GM12864 (cell line): ENCODE measurements at places on chromosomes 2 and 18.

DNA sequence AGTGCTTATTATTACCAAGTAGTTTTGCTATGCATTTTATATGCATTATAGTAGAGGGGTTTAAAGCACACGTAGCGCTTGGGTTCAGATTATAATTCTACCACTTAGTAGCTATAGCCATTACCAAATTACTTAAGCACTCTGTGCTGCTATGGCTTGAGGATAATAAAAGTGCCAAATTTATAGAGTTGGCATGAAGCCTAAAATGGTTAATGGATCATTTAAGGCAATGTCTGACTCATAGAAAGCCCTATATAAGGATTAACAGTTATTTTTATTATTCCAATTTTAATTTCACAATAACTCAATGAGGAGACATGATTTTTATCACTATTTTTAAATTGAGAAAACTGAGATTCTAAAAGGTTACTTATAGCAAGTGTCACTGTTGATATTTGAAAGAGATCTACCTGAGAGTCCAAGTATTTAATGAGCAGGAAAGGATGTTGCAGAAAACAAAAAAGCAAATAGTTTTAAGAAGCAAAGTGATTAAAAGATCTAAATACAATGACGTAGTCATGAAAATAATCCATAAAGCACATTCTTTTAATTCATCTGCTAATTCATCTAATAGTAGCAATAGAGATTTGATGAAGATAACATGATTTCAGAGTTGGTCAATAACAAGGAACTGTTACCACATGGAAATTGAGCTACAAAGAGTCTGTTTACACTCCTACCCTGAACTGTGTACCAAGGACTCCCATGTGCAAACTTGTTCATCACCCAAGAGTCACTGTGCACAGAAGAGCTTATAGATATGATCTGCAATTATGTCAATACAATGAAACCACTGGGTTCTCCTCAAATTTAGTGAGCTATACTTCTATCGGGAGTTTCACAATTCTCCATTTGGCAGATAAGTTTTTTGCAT is 78.8 kb upstream of the DTNA start:
- DNase-seq: no peak

DNA sequence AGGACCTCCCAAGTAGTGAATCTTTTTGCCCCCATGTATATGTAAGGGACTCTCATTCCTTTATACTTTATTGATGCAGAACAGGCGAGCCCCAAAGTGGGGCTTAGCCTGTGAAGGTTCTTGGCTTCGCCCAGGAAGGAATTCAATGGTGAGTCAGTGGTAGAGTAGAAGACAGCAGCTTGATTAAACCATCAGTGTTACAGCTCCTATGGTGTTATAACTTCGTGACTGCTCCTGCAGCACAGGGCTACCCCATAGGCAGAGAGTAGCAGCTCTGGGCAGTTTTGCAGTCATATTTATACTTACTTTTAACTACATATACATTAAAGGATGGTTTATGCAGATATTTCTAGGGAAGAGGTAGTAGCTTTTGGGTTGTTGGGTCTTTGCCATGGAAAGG is 11.0 kb downstream of the FAM171B start:
- DNase-seq: no peak

- DNase-seq: no peak
Measured at GRCh38 chr2:1993711-1994682, 249.7 kb upstream of the PXDN start.

- DNase-seq: peak; percentile 85
Measured at GRCh38 chr2:157413326-157414035, 30.4 kb downstream of the CYTIP start.

GRCh38 chr2:176126929-176127773 is 2.4 kb upstream of the HOXD8 start:
- no peak for DNase-seq

DNA sequence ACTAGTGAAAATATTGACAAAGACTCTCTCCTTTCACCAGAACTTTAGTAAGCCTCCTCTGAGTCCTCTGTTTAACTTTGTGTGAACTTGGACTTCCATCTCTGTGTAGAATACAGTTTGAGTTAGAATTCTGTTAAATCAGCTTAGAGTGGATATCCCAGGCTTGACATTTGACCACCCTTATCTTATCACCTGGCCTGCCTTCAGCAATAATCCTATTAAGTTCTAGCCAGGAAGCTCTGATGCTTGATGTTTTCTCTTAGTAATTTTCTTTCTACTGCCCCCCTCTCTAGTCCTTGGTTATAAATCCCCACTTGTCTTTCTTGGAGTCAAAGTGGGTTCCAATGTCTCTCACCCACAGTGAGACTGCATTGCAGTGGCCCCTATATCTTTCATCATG is 702.7 kb upstream of the GCFC2 start:
- DNase-seq: no peak

- no peak for DNase-seq
Measured at GRCh38 chr2:235024931-235025773, 73.3 kb downstream of the SH3BP4 start.

DNA sequence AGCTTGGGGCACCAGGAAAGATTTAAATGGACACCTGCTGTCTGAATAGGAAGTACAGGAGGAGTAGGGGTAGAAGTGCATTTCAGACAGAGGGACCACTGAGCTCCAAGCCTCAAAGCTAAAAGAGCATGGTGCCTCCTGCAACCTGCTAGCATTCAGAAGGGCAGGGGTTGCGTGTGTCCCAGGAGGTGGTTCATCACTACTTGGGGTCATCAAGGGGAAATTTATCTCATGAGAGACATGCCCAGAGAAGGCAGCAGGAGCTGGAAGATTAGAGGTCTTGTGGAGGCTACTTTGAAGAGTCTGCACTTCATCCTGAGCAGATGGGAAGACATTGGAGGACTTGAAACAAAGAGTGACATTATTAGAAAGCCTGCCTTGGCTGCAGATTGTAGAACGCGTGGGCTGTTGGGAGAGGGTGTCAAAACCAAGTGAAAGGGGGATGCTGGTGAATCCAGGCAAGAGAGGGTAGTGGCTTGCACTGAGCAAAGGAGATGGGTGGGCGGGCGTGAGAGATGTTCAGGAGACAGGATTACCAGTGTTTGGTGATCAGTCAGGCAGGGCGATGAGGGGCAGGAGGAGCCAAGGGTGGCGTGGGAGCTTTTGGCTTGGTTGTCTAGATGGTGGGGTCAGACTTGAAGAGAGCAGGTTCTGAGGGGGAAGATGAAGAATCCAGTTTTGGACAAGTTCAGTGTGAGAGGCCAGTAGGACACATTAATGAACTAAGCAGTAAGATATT is 154.0 kb downstream of the DYSF start:
- no peak for DNase-seq

DNA sequence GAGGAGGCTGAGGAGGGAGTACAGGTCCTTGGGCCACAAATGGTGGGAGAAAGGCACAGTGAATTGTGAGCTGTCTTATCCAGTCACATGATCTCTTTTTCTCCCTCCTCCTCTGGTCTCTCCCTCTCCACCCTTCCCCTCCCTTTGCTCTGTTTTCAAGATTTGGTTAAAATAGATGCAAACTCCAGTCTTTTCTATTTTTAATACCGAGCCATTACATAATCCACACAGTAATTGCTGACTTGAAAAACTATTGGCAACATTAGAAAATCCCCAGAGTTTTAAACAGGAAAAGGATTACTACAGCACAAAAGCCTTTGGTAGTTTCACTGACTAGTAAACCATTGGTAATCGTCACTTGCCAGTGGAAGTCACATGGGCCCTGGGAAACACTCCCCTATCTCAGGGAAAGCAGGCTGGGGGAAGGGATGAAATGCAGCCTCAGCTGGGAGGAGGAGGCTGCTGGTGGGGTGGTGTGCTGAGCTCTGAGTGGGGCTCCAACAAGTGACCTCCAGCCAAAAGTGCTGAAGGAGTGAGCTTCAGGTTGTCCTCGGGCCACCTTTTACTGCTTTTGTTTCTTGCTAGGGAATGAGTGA is 57.4 kb upstream of the PCBP1 start:
- no peak for DNase-seq

- DNase-seq: no peak
Measured at GRCh38 chr18:12377556-12378197, 650 bp upstream of the AFG3L2 start.

- no peak for DNase-seq
Measured at GRCh38 chr2:100934504-100935371, 67.4 kb upstream of the RPL31 start.

GRCh38 chr2:3602553-3603339 is 7.8 kb downstream of the COLEC11 start:
- no peak for DNase-seq

GRCh38 chr2:235078182-235078581 is 126.4 kb downstream of the SH3BP4 start:
- DNase-seq: no peak

- DNase-seq: no peak
Measured at GRCh38 chr2:118982039-118982438, 40.0 kb downstream of the MARCO start.

DNA sequence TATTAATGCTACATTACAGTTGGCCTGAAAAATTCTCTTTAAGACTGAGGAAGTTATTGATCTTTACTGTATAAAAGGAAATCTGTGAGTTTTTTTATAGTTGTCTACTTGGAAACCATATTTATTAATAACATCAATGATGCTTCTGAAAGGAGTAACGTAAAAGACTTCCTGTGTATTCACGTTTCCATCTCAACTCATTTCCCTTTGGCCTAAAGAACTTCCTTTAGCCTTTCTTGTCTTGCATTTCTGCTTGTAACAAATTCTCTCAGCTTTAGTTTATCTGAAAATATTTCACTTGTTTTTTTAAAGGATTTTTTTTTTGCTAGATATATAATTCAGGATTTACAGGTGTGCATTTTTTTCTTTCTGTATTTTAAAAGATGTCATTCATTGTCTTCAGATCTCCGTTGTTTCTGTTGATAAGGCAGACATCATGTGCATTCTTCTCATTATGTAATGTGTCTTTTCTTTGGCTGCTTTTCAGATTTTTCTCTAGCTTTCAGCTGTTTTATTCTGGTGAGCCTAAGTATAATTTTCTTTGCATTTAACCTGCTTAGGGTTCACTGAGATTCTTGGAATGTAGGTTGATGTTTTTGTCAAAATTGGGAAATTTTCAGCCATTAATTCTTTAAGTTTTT is 159.0 kb upstream of the DAPL1 start:
- no peak for DNase-seq

DNA sequence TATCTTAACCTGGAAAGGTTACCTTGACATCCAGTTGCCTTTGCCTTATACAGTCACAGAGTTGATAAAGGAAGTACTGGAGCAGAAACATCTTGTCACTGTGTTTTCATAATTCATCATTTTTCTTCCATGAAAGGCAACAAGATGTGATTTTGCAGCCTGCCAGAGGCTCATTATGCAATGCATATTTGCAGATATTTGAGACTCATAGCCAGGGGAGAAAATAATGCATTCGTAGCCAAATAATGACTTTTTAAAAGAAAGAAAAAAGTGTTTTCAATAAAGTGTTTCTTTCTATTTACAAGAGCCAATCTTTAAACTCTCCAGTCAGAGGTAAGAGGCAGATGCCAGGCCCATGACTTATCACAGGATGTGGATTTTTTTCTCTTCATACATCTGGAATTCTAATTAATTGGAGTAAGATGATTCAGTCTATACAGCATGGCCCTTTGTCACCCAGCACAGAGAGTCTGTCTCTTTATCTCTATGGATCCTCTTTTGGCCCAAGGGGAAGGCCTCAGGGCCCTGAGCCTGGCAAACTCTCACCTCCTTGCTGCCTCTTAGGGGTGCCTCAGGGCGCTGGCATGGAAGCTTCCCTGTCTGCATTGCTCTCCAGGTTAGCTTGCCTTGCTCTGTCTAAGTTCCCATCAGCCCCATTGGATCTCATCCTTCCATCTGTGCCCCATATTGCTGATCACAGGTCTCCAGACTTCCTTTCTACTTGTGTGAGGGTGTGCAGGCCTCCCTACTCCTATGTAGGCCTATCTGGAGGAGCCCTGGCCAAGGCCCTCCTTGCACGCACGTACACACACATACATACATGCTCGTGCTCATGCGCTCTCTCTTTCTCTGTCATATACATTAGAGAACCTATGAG is 247.7 kb downstream of the TPGS2 start:
- no peak for DNase-seq

DNA sequence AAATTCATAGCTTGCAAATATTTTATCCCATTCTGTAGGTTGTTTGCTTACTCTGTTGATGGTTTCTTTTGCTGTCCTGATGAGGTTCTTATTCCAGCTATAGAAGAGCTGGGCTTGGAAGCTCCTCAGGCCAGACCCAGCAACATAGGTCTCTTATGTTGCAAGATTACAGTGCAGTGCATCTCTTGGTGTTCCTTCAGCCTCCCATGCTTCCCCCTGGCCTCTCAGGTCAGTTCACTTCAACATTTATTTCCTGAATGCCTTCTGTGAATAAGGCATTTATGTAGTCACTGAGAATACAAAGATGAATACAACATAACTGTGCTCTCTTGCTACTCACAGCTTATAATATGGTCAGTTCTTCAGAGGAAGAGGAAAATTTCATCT is 179.0 kb upstream of the SLC39A10 start:
- no peak for DNase-seq

- no peak for DNase-seq
Measured at GRCh38 chr2:88651646-88652045, 24.4 kb upstream of the EIF2AK3 start.

DNA sequence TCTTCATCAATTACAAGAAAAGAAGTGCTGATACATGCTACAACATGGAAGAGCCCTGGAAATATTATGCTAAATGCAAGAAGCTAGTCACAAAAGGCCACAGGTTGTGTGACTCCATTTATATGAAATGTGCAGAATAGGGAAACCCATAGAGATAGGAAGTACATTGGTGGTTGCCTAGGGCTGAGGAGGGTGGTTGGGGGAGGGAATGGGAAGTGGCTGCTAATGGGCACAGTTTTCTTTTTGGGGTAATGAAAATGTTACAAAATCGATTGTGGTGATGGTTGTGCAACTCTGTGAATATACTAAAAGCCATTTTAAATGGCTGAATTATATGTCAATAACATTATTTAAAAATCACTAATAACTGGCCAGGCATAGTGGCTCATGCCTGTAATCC is 24.3 kb upstream of the RESP18 start:
- no peak for DNase-seq

DNA sequence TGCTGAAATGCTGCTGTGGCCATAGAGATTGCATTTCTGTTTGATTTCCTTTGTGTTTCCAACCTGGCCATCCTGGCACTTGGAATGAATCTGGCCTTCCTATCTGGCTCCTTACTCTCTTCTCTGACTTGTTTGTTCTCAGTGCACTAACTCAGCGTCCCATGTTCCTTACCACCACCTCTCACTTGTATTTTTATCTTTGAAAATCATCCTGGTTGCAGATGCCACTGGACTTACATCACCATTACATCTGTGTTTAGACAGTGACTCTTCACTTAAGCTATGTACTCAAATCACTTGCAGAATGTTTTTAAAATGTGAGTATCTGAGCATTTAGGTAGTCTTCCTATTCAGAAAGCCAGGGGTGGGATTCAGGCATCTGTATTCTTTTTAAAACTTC is 239.5 kb downstream of the WDR7 start:
- no peak for DNase-seq

DNA sequence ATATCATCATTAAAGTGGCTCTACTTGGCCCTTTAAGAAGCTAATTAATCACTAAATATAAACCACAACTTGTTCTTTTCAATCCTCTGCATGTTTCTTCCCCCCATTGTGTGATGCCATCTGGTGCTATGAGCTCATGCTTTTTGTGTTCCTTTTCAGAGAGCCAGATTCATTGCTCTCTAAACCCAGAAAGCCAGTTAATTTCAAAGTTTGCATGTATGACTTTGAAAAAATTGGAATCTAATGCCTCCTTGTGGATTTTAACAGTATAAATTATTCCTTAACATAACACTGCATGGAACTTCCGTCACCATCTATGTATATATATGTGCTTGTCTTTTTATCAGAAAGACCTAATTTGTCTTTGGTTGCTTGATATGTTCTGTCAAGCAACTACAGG is 31.1 kb downstream of the TMEM178A start:
- DNase-seq: no peak
